ENCODE measurements at places on chromosomes 4 and X.
A peak's percentile ranks its signal among the peaks of the same experiment; 100 is the strongest.

- DNase-seq = no peak
These were observed 35.8 kb downstream of the ATXN3L start for GRCh38 chrX:13283950-13284546.

DNA sequence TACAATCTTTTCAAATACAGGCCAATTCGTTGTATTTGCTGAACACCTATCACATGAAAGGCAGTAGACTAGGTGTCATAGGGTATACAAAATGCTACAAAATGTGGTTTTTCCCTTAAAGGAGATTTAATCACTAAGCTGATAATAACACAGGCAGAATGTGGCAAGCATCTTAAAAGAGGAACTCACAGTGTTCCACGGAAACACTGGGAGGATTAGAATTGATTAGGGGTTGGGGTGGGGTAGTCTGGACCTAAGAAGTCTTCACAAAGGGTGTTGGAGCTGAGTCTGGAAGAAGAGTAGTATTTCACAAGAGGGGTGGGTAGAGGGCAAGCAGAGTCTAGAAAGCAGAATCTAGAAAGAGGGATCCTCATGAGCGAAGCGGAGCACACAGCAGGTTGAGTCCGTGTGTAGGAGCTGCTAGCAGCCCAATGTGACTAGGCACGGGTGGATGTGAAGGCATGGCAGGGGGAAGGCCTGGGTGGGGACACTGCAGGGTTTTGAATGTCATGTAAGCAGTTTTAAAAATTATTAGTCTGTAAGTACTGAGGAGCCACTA is 123.6 kb downstream of the MGST2 start:
- DNase-seq = no peak

DNA sequence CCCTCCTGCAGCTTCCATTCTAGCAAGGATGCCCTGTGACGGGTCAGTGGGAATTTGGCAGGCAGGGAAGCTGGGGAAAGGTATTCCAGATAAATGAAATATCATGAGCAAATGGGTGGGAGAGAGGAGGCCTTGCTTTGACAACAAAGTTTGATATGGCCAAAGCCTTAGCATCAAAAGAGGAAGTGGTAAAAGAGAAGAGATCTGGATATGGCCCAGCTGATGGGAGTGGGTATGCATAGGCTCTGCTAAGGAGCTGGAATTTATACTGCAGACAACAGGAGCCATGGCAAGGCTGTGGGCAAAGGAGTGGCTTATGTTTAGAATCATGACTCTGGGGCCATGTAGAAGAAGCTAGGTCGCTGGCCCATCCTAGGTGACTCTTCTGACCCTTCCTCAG is 89.2 kb downstream of the PJA1 start:
- no peak for DNase-seq

DNA sequence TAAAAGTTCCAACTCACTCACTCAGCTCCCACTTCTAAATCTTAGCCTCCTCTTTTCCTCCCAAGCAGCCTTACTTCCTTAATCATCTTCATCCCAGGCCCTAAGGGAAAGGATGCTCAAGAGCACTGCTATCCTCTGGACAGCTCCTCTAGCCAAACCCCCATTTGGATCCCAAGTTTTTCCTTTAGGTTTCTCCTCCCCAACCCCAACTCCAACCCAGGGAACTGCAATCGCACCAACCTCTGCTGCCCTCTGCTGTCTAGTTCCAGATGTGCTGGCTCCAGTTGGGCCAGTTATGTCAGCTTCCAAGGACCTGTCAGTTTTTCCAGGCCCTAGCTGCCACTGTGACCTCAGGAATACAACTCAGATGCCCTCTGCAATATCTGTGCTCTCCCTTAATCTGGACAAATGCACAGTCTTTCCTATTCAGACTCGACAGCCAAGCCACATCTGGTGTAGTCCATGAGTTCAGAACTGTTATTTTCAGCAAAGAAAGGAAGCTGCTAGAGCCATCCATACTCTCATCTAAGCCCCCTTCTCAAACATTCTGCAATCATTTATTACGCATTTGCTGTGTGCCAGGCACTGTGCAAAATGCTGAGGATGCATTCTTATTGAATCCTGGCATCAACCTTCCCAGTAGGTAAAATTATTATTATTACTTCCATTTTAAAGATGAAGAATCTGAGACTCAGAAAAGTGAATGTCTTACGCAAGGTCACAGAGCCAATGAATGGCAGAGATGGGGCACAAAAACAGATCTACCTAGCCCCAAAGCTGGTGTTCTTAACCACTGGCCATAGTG is 12.3 kb upstream of the XPNPEP2 start:
- peak; percentile 42 for DNase-seq

- DNase-seq = no peak
These were observed 128.6 kb downstream of the CHIC2 start for GRCh38 chr4:53935780-53936179.

DNA sequence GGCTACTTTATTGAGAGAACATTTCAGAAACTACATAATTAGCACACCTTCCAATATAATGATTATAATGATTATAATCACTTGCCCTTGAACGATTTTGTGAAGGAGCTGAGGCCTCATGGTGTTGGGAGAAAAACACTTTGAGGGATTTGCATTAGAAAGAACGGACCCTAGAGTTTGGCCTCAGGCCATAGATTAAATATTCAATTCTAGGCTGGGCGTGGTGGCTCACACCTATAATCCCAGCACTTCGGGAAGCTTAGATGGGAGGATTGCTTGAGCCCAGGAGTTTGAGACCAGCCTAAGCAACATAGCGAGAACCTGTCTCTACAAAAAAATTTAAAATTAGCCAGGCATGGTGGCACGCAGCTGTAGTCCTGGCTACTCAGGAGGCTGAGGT is 12.9 kb upstream of the PRKG2 start:
- DNase-seq = no peak

- no peak for DNase-seq
These were observed 291.4 kb downstream of the PABPC4L start for GRCh38 chr4:133910165-133910564.

GRCh38 chrX:153884590-153884989 is 1.4 kb downstream of the L1CAM start:
- DNase-seq = no peak

- no peak for DNase-seq
These were observed 53.6 kb upstream of the SHOX start for GRCh38 chrX:576904-577560.

- no peak for DNase-seq
These were observed 12.2 kb downstream of the NOCT start for GRCh38 chr4:139027776-139028175.

DNA sequence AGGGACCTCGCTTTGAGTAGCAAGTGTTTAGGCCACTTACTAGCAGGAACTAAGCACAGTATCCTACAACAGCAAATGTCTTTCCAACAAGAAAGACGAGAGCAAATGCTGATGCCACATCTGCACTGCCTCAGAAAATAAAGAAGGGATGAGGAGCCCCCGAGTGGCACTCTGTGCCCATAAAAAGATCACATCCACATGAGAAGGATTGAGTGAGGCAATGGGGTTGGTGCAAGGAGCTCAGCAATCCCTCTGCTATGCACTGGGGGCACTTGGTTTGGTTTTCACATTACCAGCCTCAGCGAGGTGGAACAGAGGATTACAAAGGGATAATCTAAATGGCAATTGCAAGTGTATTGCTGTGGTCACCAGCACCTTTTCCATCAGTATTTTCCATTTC is 252.8 kb upstream of the SLC7A11 start:
- peak; percentile 76 for DNase-seq

DNA sequence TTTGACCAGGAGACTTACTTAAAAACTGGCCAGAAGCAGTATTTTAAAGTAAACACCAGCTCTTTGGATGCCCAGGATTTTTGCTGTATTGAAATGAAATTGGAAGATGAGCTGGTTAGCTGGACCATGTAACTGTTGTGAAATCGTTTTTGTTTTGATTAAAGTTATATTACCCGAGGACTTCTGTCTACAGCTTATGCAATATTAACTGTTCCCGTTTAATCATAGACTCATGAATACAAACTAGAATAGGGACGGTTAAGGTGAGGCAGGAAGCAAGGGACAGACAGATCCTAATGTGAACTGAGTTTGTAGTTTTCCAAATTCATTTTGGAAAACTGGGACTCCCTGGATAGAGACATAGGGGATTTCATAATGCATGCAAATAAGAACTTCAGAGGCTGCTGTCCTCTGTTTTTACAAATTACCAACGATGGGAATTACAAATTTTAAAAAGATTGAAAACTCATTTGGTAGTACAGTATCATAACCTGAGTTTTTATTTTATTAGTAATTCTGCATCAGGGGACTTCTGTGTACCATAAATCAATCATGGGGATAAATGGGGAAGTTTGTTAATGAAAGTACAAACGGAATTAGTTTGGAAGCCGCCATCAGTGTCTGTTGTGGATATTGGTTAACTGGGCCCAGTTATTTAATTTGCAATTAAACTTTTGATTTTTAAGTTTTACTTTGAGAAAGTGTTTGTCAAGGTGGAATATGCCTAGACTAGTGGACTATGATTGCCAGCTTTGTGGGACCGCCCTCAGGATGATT is 304.4 kb downstream of the AFF2 start:
- DNase-seq = no peak

- no peak for DNase-seq
These were observed 39.2 kb upstream of the CCKAR start for GRCh38 chr4:26529479-26529878.

DNA sequence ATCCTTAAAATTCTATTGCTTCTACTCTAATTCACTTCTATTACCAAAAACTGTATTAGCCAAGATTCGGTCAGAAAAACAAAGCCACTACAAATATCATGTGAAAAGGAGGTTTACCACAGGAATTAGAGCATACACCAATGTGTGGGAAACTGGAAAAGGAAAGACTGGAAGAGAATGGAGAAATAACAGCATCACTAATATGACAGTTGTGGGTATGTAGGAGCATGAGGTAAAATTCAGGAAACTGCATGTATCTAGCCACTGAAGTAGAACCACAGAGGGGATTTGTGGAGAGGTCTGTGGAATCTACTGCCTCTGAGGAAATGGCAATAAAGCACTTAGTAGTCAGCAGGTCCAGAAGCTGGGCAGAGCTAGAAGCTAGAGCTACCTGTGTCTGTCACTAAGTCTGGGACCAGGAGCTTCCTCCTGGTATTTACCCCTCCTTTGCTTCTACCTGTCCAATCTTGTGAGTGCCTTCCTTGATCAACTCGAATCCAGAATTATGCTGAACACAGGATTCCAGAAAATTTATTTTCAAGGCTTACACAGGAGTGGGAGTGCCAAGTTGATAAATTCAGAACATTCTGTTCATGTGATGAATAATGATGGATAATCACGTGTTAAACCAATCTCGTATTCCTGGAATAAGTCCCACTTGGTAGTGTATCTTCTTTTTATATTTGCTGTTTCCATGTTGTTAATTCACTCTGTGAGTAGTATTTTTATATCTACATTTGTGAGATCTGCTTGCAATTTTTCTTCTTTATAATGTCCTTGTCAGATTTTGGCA is 52.6 kb downstream of the NAF1 start:
- DNase-seq = no peak

- DNase-seq = no peak
These were observed 89.2 kb downstream of the GATB start for GRCh38 chr4:151671541-151672059.

GRCh38 chr4:81984746-81985145 is 389.0 kb downstream of the HNRNPD start:
- no peak for DNase-seq

GRCh38 chrX:38175139-38175538 is 45.5 kb downstream of the SRPX start:
- DNase-seq = peak; percentile 51

DNA sequence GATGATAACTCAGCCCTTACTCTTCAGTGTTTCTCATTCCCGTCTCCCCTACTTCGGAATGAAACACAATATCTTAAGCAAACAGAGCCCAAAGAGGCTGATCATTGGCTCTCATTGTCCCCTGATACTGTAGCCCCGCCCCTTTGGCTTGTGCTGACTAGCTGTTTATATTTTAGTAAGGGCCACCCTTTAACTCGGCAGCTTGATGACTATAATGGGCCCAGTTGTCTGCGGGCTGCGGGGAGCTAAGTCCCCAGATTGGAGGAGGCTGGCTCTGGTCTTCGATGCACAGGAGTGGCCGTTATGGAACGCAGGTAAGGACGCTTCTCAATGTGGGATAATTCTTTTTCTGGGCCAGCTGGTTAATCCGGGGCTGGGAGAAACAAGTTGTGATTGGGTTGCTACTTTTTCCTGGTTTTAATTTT is at the start of gene TRIM2:
TSS of gene TRIM2 (plus strand) at position 197 of the 425 bp plus-strand sequence. CDS start at position 285, 88 bp downstream.
- peak; percentile 69 for DNase-seq

DNA sequence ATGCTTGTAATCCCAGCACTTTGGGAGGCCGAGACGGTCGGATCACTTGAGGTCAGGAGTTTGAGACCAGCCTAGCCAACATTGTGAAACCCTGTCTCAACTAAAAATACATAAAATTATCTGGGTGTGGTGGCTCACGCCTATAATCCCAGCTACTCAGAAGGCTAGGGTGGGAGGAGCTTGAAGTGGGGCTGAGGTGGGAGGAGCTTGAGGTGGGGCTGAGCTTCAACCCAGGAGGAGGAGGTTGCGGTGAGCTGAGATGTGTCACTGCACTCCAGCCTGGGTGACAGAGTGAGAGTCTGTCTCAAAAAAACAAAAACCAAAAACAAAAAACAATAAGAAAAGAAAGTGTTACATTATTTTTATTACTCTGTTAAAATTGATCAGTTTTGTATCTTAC is 1164.4 kb upstream of the IGFBP7 start:
- DNase-seq = no peak
